ENCODE measurements at places on chromosomes 5 and 9.

DNA sequence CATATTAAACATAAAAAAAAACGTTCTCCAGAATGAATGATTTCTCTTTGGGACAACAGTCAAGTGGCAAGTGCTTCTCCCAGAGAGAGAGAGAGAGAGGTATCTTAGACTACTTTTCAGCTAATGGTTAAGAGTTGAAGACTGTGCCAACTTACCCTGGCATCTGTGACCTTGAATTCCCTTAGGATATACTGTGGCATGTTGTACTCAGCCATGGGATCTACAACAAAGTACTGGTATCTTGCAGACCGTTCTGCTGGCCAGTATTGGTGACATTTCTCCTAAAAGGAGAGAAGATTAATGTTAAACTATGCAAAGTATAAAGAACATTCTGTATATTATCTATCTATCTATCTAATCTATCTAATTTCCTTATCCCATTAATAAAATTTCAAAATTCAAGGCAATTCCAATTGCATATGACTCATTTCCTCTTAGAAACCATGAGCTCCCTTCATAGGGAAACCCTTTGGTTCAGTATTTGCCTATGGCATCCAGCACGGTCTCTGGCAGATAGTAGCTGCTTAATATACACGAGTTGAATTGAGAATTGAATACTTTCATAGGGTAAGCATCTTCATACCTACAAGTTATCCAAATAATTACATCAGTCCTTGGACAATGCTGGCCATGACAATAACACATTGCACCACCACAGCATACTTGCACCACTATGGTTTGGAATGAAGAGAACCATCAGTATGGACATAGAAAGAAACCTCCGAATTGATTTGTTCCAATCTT lies 539.4 kb upstream of the DMAC1 start:
- DNase-seq = no peak

DNA sequence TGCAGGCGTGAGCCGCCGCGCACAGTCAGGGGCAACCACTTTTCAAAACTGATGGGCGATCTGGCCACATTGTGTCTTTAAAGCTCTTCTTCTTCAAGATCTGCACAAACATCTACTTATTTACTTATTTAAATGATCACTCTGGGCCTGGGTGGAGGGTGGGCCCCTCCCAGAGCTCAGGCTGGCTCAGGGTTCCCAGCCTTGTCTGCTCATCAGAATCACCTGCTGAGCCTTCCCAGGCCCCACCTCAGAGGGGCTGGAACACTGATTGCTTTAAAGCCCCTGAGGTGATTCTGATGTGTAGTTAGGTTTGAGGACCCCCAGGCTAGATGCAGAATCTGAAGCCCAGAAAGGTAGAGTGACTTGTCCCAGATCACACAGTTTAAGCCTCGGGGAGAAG lies 45.6 kb upstream of the DMRT1 start:
- DNase-seq = no peak

- no peak for DNase-seq
These were observed 22.1 kb downstream of the FAM170A start for GRCh38 chr5:119651486-119651885.

DNA sequence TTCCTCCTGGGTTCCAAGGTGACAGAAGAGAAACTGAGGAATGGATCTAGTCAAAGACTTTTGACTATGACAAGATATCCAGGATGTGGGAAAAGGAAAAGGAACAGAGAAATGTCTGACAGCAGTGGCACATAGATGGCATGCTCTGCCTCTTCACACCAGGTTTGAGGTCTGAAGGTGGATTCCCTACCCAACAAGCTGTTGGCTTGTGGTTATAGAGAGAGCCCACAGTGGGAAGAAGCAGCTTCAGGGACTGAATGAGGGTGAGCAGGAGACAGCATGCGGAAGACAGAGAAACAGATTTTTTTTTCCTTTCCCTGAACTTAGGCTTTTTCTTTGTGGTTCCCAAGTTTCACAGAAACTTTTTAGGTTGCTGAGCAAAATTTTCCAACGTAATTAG lies 20.6 kb downstream of the IFNW1 start:
- DNase-seq = no peak

GRCh38 chr9:76576344-76576743 lies 117.4 kb downstream of the GCNT1 start:
- DNase-seq = no peak

GRCh38 chr5:4081059-4081458 lies 485.4 kb downstream of the IRX1 start:
- no peak for DNase-seq

DNA sequence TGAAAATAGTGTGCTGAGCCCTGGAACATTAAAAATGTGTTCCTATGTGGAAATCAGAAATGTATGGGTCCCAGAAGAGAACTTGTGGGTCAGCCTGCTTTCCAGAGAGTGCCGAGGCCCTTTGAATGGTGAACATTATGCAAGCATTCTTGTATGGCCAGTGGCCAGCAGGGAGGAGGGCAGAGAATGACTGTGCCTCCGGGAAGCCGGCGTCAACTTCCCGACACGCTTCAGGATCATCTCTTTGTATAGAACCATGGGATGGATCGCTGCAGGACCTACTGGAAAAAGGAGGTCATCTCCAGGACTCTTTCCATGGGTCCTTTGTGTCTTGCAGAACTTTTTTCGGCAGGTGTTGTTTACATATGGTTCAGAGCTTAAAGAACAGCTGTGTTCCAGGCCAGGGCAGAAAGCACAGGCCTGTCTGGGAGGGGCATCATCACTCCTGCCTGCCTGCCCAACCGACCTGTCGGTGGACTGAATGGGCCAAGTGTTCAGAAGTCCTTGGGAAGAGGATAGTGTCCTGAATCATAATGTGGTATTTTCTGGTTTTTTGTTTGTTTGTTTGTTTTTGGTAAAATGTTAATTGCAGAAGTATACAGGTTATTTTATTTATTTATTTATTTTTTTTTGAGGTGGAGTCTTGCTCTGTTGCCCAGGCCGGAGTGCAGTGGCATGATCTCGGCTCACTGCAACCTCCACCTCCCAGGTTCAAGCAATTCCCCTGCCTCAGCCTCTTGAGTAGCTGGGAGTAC lies 9.0 kb downstream of the PRRC2B start:
- no peak for DNase-seq

DNA sequence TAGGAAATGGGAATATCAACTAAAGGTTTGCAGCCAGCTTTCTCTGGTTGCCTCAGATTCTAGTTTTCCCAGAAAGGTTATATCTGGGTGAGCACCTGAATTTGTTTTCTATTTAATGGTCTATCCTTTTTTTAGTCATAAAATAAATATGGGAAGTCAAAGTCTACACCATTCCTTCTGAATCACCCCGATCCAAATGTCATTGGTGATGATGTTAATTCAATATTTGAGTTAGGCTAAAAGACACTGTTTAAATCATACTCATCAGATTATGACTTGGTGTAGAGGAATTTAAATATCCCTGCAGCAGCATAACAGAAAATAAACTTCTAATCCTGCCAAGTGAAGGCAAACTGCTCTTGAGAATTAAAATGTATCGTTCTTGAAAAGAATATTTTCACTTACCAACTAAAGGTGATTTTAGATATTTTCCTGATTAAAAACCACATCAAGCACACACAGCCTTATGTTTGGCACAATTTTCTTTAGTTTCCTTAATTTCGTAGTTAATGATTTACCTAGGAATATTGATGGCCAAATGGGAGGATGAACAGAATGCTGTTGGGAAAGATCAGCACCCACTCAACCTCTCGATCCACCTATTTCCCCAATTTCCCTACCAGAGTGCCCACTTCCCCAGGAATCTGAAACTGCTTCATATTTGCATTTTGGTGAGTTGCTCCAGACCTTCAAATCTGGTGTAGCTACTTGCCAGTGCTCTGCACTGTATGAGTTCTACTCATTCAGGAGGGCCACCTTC lies 103.1 kb upstream of the TSLP start:
- no peak for DNase-seq

- DNase-seq = no peak
These were observed 443.3 kb downstream of the DNAH5 start for GRCh38 chr5:13501176-13501575.

GRCh38 chr5:31987985-31988710 lies 186.0 kb downstream of the GOLPH3 start:
- DNase-seq = no peak

- no peak for DNase-seq
These were observed 2.8 kb downstream of the TICAM2 start for GRCh38 chr5:115599502-115599901.

DNA sequence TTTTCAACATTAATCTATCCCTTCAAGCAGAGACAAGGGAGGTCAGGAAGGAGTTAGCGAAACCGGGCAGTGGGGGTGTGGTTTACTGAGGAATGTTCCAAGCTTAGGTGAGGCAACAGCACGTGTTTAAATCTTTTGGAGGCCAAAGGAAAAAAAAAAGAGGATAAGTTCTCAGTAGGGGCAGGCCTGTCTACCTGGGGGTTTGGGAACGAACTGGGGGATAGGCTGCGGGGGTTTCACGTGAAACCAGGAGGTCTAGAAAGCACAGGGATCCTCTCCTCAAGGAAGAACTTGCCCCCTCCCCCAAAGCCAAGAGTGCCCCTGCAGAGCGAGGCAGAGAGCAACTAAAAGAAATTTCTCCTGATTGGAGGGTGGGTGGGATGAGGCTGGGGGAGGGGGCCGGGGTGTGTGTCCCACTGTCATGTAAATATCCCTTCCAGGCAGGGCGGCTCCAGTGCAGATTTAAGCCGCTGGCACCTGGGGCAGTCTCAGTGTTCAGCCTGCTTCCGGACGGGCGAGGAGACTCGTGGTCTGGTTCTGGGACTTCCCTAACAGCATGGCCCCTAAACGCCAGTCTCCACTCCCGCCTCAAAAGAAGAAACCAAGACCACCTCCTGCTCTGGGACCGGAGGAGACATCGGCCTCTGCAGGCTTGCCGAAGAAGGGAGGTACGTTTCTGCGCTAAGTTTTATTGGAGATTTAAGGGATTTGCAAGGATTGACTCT lies 5.5 kb upstream of the SET start:
- DNase-seq = no peak

- DNase-seq = no peak
These were observed 8.6 kb downstream of the UCK1 start for GRCh38 chr9:131522257-131523085.

DNA sequence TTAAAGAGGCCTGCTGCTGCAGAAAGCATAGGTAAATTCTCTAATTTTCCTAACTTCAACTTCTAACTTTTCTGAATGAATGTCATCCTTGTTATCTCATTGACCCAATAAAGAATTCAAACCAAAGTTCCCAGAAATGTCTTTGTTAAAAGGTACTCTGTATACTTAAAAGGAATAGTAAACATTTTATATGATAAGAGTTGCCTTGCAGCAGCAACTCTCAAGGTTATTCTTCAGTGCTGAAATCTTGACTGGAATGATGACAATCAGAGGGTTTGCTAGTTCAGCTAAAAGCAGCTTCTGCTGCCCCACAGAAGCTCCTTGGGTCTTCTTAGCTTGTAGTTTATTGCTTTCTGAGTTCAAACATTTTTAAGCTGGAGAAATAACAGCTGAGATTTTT lies 28.3 kb downstream of the FGF10 start:
- no peak for DNase-seq

- no peak for DNase-seq
These were observed 4.8 kb downstream of the USP20 start for GRCh38 chr9:129840034-129840433.

- no peak for DNase-seq
These were observed 584.0 kb downstream of the ACTL7B start for GRCh38 chr9:108271646-108272348.

GRCh38 chr9:92468206-92468605 lies 14.1 kb downstream of the ASPN start:
- no peak for DNase-seq

All from T-helper 17 cell (primary cell).